ENCODE measurements at places on chromosomes 7 and 10.

- DNase-seq: peak; percentile 38
Observed at GRCh38 chr10:7300384-7300971, 110.4 kb downstream of the SFMBT2 start.

DNA sequence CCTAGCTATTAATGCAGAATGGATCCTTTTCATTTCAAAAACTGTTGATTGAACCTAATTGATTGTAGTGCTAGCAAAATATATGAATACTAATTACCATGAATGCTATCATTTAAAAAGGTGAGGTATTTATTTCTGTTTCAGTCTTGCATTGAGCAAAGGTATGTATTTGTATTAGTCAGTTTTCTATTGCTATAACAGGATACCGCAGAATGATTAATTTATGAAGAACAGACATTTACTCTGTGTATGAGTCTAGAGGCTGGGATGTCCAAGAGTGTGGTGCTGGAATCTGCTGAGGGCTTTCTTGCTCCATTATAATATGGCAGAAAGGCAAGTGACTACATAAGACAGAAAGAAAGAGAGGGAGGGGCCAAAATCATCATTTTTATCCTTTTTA lies 199.2 kb downstream of the KIF20B start:
- DNase-seq: no peak

DNA sequence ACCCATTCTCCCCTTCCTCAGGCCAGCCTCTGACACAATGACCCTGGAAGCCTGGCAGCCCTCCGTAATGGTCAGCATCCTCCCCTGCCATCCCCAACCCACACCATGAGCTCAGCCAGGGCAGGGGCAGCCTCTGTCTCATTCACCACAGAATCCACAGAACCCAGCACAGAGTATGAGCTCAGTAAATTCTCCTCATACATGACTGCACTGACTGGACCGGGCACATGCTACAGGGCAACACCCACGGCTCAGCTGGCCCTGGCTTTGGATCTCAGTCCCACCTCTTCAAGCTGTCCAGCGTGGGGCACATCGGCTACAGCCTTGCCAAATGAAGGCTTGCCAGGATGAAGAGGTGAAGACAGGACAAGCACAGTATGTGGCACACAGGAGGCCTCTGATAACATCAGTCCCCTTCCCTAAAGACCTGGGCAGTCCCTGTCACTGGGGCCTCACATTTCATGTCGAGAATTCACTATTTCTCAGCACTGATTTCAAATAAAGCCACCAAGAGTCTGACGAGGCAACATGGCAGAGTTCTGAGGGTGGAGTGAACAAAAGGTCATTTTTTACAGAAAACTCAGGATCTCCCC lies 7.9 kb downstream of the GPRIN2 start:
- peak; percentile 69 for DNase-seq

GRCh38 chr7:29063872-29064271 lies 82.5 kb downstream of the CPVL start:
- DNase-seq: no peak

- DNase-seq: no peak
Observed at GRCh38 chr7:66631471-66631870, 2.8 kb downstream of the KCTD7 start.

- DNase-seq: no peak
Observed at GRCh38 chr7:70237831-70238575, 639.7 kb downstream of the AUTS2 start.

GRCh38 chr7:4861673-4862072 lies at the start of gene PAPOLB:
Gene PAPOLB, minus strand, starts transcription at chr7:4862030. Its CDS starts 220 bp downstream, at chr7:4861810.
- DNase-seq: peak; percentile 17

DNA sequence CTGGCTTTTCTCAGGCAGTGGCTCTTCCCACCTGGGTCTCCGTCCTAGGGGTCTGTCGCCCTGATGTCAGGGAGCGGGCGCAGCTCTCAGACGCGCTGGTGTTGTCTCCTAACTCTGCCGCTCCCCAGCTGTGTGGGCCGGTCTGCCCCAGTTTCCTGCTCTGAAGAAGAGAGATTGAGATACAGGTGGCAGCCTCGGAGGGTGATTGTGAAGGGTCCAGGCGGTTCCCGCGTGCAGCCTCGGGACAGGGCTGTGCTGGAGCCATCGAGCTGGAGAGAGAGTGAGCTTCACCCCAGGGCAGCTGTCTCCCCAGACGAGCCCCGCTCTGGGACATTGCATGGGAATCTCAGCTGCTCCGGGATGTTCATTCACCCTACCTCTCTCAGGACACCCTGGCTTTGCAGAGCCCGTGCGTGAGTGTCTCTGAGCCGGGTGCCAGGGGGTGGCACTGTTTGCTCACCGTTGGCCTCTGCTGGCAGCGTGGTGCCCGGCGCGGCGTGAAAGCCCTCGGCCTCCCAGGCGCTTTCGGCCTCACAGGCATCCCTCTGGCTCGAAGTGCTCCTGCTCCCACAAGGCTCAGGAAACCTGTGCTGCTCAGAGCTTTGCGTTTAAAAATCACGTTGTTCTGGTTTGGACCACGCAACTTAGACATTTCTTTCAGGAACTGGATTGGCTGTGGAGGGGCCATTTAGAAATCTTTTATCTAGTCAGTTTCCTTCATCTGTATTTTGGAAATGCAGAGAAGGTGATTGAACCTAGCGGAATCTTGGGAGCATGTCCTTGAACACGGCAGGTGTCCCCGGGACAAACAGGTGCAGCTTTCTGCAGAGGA lies 33.8 kb upstream of the ZFAND2A start:
- peak; percentile 79 for DNase-seq

DNA sequence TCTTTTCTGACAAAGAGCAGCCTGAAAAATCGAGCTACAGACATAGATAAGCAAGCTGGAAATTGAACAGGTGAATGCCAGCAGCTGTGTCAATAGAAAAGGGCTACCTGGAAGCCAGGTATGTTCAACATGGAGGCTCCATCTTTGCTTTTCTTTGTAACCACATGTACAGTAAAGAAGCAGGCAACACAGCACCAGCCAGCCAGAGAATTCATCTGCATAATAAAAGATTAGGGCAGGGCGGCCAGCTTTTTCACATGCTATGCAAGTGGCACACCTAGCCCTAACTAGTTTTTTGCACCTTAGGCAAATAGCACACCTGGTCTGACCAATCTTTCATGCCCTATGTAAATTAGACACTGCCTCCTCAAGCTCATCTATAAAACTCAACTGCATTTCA lies 25.7 kb downstream of the COG5 start:
- no peak for DNase-seq

- no peak for DNase-seq
Observed at GRCh38 chr10:86287966-86288579, 78.5 kb downstream of the GRID1 start.

- no peak for DNase-seq
Observed at GRCh38 chr7:136066304-136067143, 89.4 kb upstream of the MTPN start.

DNA sequence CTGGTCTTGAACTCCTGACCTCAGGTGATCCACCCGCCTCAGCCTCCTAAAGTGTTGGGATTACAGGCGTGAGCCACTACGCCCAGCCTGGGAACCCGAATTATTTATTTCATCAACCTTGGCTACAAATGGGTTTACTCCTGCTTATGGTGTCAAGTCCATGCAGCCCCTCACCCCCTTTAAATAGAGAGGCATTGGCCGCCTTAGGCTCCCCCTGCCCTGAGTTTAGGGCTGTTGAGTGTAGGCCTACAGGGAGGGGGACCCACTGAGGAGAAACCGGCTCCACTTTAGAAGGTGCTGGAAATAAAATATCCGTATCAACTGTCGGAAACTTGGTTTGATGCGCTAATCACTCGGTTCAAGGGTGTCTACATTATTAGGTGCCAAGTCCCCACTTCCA lies 8.7 kb upstream of the SP8 start:
- no peak for DNase-seq

DNA sequence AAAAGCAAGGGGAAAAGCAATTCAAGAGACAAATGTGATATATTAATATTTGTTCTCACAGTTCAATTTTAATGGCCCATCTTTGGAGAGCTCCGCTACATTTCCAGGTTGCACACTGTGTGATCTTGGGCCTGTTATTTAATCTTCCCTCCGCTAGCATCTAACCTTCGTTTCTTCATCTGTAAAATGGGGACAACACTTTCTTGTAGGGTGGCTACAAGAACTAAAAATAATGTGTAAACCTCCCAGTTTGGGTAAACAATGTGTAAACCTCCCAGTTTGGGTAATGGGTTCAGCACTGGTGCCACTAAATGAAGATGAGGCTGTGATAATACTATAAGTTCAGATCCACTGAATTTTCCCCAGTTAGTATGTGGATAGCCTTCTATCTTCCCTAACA lies 99.5 kb downstream of the CDK6 start:
- no peak for DNase-seq

- DNase-seq: no peak
Observed at GRCh38 chr7:22442882-22443369, 57.1 kb downstream of the STEAP1B start.

GRCh38 chr10:22501413-22501812 lies 156.1 kb downstream of the SPAG6 start:
- DNase-seq: no peak

GRCh38 chr10:113397047-113397446 lies 155.8 kb upstream of the HABP2 start:
- no peak for DNase-seq

GRCh38 chr10:97416565-97416964 lies 9.4 kb upstream of the PGAM1 start:
- DNase-seq: no peak

Measured in GM23248 (cell line).